ENCODE measurements at places on chromosomes 5 and 9. TPM values are rescaled to one million over a fixed set of nuclear protein-coding genes. Genes with fewer than 3 reads are reported as not detected.

DNA sequence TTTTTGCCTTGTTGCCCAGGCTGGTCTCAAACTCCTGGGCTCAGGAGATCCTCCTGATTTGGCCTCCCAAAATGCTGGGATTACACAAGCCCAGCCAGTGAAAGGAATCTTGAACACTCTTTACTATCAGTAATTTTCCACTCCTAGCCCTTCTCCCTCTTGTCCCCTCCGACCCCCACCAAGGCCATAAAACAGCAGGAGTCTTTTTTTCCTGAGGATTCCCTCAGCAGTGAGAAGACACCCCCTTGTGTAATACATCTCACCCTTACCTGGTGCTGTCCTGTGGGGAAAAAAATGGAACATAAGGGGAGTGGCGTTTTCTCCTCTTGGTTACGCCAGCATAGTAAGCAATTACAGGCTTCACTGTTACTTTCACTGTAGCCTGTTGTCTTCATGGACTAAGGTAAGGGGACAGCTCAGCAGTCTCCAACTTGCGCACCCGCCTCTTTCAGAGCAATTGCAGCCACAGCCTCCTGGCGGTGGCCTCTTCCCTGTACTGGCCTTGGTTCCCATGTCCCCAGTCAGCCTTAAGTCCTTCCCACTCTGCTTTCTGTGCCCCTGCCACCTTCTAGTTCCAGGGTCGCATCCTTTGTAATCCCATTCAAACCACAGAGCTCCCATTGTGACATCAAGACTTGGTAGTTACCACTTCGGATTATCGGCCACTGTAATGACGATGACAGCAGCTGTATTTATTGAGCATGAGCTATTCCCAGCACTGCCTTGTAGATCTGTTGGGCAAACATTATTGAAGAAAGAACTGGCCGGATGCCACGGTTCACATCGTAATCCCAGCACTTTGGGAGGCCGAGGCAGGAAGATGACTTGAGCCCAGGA, 10.0 kb downstream of the NAIF1 start:
- H3K4me3 ChIP-seq = no peak overlapping the region
- no peaks in the 10 kb centered on the region for H3K36me3 ChIP-seq
- H3K4me1 ChIP-seq = peaks cover 26% of the 10 kb centered on the region
- DNase-seq = no peak
- H3K27ac ChIP-seq = no peak overlapping the region
- H3K27me3 ChIP-seq = no peaks in the 10 kb centered on the region

DNA sequence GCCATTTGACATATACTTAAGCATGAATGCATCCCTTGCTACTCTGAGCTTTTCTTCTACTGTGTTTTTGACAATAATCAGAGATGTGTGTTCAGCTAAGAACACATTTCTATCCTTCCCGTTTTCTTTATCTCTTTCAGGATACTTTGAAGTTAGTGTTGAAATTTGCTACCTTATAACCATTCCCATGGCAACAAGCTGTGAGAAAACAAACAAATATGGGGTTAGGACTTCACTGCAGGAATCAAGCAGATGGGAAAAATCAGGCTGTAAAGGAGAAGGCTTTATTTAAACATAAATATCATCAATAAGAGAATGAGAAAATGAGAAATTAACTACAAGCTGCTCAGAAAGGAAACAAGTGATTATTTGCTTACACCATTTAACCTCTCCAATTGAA, 35.2 kb downstream of the ZCCHC9 start:
- no peak overlapping the region for H3K4me3 ChIP-seq
- no peak for DNase-seq
- H3K27me3 ChIP-seq = no peaks in the 10 kb centered on the region
- H3K36me3 ChIP-seq = no peaks in the 10 kb centered on the region
- H3K27ac ChIP-seq = no peak overlapping the region
- H3K4me1 ChIP-seq = no peaks in the 10 kb centered on the region

DNA sequence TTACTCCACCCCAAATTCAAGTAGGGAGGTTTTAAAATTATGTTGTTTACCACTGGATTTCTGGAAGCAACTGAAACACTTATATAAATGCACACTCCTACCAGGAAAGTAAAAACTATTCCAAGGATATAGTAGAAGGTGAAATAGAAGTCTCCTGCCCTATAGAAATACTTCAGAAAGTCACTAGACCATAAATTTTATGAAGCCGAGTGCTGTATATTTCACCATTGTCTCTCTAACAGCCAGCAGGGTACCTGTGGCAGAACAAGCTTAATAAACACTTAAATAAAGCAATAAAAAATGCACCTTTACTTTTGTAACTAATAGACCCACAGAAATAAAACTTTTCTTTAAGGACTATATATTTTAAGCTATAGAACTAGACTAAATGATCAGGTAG, 631.6 kb downstream of the PDE4D start:
- H3K27ac ChIP-seq = no peak overlapping the region
- H3K4me1 ChIP-seq = peaks cover 24% of the 10 kb centered on the region
- H3K27me3 ChIP-seq = no peaks in the 10 kb centered on the region

SLC36A3 gene
- total RNA-seq = not detected

DNA sequence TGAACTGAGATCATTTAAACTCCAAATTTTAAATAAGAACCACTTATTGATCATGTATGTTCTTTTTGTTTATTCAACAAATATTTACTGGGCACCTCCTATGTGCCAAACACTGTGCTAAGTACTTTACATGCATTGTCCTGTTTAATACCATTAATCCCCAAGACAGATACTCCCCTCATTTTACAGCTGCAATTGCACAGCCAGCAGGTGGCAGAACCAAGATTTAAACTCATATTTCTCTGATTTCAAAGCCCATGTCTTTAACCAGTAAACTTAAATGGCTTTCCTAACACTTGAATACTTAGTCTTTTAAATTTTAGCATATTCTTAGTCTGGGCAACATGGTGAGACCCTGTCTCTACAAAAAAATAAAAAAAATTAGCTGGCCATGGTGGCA, 43.4 kb upstream of the KIAA1958 start:
- H3K36me3 ChIP-seq = peaks cover 17% of the 10 kb centered on the region
- no peak overlapping the region for H3K27ac ChIP-seq
- H3K4me3 ChIP-seq = no peak overlapping the region

PCDHB6 gene
- total RNA-seq = 0.80 TPM

DNA sequence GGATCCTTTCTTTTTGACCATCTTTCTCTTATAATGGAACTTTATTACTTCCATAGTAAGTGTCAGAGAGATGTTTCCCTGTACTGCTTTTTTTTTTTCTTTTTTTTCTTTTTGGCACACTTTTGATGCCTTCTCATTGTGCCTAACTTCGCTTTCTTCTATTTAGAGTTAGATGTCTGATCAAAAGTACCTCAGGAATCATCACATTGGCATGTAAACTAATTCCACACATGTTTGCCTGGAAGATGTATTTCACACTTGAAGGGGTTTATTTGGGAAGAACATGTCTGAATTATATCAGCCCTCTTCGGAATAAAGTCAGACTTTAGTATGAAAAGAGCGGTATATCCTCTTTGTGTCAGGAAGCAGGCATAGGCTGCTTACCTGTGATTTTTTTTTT, 35.1 kb downstream of the SMARCA2 start:
- DNase-seq = no peak
- no peak overlapping the region for H3K27ac ChIP-seq

CA9 gene
- total RNA-seq = not detected

DNA sequence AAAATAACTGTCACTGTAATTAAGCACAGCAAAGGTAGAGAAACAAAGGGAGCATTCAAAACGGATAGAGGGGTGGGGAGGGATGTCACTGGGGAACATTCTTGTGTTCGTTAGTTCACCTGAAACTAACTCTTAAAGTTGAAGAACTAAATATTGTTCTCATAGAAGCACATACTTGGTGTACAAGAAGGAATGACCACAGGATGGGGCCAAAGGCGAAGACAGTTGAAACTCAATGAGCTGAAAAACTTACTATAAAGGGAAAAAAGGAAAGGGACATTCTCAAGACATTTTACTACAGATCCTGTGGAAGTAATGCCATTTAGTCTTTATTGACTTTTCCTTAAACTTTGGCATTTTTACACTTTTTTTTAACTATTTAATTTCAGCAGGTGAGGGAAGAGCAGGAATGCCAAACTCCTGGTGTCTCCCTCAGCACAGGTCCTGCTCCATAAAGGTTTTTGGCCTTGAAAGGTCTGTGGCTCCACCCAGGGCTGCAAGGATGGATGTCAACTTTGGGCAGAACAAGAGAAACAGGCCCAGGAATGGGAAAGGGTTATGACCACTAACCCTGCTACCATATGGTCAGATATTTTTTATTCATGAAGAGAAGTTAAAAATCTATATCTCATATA, 197.6 kb upstream of the RASA1 start:
- H3K27ac ChIP-seq = no peak overlapping the region
- no peak overlapping the region for H3K4me3 ChIP-seq
- no peaks in the 10 kb centered on the region for H3K36me3 ChIP-seq
